ENCODE measurements at places on chromosomes 5 and 9.

GRCh38 chr5:180811623-180812124, 9.1 kb upstream of the MGAT1 start:
- no peak for DNase-seq

- DNase-seq, result no peak
Observed at GRCh38 chr5:31392061-31392460, 139.8 kb downstream of the DROSHA start.

DNA sequence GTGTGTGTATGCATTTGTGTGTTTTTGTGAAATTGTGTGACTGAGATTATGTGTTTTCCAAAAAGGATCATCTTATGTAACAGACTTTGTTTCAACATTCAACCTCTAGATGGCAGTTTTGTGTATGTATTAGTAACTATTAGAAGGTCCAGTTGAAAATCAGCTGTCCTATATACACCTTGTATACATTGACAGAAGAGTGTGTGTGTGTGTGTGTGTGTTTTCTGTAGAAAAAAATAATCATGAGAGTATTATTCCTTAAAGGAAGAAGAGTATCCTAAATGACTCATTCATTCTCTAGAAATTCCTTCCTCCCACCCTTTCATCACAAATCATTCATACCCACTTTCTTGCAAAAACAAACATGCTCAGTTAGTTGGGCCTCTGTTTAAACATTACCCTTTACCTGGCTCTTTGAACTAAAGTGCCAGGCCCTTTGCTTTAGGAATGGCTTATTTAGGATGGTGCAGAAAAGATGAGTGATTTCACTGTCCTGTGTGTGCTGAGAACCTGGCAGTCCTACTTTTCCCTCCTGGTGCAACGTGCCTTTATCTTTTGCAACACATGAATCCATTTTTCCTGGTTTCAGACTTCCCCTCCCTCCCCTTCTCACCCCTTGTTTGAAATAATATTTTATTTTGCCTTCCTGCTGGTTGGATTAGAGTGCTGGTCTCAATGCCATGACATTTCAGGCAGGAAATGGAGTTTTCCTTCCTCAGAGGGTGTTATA, 152.2 kb downstream of the ARHGAP26 start:
- DNase-seq, result peak; percentile 47

DNA sequence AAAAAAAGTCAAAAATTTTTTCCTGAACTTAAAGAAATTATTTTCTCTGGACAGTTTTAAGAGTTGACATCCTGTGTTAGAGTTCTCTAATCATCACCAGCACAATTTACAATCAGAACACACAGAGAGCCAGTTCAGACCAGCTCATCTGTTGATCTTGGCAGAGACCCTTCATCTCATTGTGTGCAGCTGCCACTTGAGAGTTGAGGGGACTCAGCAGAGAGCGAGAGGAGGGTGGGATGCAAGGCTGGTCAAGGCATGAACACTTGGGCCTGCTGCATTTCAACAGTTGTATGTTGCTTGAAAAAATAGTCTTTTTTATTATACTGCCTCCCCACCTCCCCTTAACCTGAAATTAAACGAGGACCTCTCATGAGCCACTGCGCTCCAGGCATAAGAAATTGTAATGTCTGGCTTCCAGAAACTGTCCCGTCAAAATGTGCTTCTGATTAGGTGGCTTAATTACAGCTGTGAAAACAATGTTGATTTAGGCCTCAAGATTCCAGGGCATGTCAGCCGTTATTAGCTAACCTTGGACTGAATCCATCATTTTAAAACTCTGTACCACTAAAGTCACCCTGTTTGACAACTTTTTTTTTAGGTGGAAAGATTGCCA, 383.6 kb downstream of the CCDC171 start:
- no peak for DNase-seq

DNA sequence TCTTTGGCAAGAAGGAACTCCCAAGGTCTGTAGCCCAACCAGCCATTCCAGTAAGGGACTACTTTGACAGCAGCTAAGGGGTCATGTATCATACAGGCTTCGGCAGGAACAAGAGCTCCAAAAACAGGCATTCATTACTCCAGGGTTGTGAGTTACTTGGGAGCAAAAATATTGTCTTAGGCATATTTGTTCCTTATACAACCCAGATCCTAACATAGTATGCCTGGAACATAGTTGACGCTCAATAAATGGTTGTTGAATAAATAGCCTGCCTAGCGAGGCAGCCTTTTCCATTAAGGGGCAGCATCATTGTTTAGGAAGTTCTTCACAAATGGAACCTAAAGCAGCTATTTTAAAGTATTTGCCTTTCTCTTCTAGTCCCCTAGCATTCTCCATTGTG, 35.8 kb upstream of the FER start:
- DNase-seq, result no peak

GRCh38 chr5:171846323-171846722, 60.7 kb downstream of the SMIM23 start:
- no peak for DNase-seq

DNA sequence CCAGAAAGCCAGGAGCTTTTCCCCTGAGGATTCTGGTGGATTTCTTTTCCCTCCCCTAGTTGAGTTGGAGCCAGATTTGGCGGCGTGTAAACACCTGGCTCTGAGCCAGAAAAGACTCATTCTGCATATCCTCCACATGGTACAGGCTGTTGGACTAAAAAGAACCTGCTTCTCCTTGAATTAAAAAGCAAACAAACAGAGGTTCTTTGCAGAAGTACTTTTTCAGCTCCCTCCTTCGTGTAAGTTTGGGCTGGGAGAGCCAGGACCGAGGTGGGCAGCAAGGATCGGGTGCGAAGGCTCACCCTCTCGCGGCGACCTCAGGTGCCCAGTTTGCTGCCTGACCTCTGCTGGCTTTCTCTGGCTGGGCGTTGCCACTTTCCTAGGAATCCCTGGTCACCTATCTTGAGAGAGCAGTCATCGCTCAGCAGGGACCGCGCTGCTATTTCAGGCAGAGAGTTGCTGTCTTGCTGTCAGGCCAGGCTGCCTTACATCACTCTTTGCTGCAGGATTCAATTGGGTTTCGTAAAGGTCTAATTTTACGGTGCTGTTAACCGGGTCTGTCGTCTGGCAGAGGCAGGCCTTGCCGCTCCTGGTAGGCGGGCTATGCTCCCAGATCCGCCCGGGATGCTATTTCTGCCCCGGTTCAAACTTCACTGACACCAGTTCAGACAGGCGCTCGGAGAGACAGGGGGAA, 3.2 kb downstream of the PAPPA start:
- DNase-seq, result peak; percentile 47

GRCh38 chr9:136964171-136964689, 12.2 kb downstream of the LCN12 start:
- DNase-seq, result no peak

GRCh38 chr9:5786370-5787127, 46.4 kb downstream of the ERMP1 start:
- no peak for DNase-seq

All from ACHN (cell line).